ENCODE measurements at places on chromosomes 13 and 19.

- no peak for DNase-seq
Measured at GRCh38 chr13:103009051-103009840, 57.0 kb downstream of the SLC10A2 start.

- DNase-seq: no peak
Measured at GRCh38 chr13:27465611-27466010, 15.2 kb upstream of the MTIF3 start.

DNA sequence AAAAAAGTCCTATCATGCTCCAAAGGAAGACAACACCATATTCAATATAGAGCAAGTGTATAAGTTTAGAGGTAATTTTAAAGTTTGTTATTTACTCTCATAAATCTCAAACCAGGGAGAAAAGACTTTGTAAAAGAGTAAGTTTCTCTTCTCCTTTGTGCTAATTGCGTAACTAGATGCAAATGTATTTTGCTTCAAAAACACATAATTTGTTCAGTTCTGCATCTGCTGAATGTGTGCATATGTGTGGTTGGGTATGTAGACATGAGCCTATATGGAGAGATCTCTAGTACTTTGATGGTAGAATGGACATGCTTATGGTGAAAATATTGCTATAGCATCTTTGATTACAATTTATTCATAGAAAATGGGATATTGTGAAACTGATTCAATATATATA, 17.8 kb upstream of the MIR17HG start:
- DNase-seq: no peak

DNA sequence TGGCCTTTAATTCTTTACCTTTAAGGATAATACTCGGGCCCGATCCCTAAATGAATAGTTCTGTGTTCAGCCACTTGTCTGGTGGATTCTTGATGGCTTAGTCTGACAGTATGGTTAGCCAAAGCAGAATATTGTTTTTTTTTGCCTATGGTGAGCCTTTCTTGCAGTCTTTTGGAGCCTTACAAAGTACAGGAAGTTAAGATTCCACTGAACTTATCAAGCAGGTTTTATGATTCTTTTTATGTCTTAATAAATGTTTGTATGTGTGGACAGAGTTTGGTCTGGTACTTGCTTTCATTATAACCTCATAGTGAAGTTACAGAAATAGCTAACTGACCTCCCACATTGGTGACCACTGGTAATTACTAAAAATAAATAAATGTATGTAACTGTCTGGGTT, 17.1 kb downstream of the PCCA start:
- no peak for DNase-seq

DNA sequence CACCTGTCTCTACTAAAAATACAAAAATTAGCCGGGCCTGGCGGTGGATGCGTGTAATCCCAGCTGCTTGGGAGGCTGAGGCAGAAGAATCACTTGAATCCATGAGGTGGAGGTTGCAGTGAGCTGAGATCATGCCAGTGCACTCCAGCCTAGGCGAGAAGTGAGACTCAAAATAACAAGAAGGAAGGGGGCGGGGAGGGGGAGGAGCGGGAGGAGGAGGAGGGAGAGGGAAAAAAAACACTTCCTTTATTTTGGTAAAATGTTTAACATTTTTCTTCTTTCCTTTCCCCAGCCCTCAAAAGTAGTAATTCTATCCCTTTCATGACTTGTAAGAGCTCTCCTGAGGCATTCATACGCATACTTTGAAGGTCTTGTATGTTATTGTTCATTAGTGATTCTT, 44.3 kb downstream of the SPRY2 start:
- DNase-seq: no peak

GRCh38 chr13:23470790-23471614, 37.5 kb upstream of the SACS start:
- no peak for DNase-seq
